ENCODE measurements at places on chromosomes 5 and 9.

DNA sequence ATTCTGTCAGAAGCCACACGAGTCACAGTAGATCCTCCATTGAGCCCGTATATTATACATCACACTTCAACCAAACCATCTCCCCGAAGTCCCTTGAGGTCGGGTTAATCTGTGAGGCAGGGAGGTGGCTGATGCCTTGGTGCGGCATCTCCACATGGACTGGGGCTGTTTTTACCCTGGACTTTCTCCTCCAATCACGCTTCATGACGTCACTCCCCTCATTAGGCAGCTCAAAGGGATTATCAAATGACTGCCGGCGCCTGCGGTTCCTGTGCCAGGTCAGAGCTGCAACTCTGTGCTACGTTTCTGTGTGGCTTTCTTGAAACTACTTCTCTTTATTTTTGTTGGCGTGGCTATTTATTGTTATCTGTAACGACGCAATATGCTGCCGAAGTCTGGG lies 53.7 kb downstream of the TMOD1 start:
- DNase-seq, result no peak

DNA sequence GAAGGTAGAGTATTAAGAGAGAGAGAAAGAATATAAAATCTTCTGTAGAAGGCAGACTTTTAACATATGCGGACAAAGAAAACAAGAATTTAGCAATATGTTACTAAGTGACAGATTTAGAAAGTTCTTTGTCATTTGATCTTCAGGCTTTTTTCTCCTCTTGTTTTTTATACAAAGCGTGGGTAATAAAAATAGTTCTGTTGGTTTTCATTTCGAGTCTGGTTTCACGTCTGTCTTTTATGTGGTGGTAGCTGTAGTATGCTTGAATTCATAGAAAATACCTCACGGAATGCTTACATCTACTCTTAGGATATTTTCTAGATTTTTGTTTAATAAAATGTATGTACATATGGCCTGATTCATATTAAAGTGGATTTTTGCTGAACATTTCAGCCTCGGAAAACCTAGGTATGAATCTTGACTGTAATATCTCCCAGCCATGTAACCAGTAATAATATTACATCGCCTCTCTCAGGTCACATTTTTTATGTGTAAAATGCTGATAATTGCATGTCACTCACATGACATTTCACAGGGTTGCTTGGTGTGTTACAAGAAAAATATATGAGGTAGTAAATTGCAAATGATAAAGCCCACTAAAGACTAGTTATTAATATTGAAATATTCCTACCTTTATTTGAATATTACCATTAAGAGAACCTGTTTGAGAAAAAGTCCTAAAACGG lies 72.5 kb upstream of the TAF11L2 start:
- DNase-seq, result no peak

GRCh38 chr5:88957013-88957412 lies 74.0 kb upstream of the MEF2C start:
- DNase-seq, result no peak

DNA sequence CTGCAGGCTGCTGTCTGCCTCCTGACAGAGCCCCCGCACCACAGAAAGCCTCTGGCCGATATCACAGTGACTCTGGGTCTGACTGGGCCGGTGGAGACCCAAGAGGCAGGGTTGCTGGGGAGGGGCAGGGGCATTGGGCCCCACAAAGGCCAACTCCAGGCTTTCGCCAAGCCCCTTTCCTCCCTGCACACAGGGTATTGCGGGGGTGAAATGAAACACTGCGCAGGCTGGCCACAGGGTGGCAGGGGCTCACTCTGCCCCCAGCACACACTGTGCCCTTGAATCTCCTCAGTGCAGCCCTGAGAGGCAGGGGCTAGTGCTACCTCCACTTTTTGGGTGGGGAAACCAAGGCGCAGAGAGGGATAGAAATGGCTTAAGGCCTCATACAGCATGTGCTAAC lies 44.6 kb downstream of the BARX1 start:
- no peak for DNase-seq

DNA sequence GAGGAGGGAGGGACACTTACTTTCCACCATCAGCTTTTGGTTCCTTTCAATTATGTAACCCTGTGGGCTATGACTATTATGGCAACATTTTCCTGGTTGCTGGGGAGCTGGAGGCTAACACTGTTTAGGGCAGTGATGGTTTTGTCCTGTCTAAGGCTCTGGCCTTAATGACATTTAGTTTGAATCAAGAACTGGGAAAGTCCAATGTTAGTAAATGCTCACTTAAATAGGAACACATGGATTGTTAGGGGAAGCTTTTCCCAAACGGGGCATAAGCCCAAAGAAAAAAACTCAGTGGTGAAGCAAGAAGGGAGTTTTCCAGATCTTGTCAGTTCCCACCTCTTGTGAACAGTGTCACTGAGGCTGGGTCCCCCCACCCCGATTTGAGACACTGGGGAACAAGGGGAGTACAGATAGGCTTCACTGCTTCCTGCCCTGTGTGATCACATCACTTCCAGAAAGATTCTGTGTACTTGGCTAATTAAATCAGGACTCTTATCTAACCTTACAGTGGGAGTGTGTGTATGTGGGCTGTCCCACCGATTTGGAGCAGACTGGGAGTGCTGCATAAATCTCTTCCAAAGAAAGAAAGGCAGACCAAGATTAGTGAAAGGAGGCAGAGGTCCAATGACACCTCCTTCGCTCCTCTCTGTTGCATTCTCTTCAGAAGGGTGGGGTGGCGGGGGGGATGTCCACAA lies 206.4 kb downstream of the PTTG1 start:
- no peak for DNase-seq

GRCh38 chr9:116467740-116468351 lies 219.3 kb upstream of the TRIM32 start:
- DNase-seq, result no peak

GRCh38 chr9:79985264-79985663 lies 413.5 kb downstream of the TLE4 start:
- no peak for DNase-seq

DNA sequence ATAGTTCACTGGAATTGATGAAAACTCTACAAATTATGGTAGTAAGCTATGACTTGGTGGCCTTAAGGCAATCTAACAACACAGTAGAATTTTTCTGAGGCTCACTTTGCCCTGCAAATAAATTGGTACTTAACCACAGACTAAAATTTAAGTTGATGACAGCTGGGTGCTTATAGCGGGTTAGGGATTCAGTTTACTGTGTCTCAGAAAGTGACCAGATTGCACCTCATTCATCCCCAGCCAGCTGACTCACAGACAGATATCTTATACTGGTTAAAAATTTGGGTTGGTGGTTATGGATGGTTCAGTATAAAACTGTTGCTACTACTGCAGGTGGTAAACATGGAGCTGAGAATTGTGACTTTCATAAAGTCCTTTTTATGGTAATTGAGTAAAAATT lies 2.8 kb downstream of the CKS2 start:
- no peak for DNase-seq

GRCh38 chr5:32283539-32284377 lies 29.0 kb downstream of the MTMR12 start:
- no peak for DNase-seq

DNA sequence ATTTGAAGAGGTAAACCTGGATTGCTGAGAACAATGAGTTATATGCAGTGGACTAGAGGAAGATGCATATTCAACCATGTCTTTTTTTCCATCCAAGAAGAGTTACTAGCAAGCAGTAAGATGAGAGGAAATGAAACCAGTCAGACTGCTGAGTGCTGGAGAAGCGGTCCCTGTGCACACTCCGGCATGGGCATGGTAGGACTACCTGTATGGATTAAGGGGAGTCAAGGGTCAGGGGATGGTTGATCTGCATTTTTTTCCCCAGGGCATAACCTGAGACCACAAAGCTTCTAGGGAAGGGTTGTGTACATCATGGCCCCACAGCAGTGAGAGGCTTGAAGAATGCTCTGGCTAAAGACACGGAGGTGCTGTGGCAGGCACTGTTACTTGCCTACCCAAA lies 76.6 kb upstream of the ZNF169 start:
- DNase-seq, result no peak

GRCh38 chr5:134246771-134247427 lies 21.0 kb upstream of the PPP2CA start:
- no peak for DNase-seq

DNA sequence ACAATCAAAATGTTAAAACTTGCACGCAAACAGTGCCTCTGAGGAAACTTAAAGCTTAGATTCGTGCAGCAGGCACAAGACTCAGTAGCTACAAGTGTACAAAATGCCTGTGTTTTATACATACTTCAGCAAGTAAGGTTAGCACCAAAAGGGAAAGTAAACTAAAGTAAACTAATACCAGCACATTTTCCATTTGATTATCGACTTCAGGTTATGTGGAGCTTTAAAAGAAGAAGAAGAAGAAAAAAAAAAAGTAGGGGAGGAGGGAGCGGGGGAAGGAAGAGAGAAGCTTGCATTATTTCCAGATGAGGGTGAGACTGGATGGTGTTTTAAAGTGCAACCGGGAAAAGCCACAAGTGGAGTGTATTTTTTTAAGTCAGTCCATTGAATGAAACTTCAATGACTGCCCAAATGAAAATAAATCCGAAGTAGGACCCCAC lies 596 bp upstream of the ADAMTS6 start:
- no peak for DNase-seq

DNA sequence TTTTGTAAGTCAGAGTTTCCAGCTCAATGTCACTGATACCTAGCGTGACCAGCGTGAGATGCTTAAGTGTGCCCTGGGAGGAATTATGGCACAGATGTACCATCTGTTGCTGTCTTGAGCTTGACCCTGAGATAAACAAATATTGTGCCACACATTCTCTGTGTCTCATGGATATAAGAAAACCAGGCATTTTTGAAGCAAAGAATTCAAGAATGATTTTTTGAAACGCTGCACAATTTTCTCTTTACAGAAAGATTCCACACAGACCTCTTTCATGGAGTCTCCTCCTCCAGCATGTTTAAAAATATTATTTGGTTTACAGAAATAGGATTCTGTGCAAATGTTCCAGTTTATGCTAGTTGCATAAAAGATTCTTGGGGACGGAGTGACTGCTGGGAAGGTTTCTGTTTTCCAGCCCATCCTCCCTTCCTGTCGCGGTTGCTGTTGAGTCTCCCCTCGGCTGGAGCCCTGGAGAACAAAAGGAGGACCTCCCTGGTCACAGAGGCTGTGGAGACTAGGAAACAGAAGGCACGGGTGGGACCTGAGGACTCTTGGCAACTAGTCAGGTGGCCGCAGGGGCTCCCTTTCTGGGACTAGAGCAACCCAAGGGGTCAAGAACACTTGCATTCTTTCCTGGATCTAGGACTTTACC lies 120.8 kb downstream of the RASGRF2 start:
- DNase-seq, result no peak

DNA sequence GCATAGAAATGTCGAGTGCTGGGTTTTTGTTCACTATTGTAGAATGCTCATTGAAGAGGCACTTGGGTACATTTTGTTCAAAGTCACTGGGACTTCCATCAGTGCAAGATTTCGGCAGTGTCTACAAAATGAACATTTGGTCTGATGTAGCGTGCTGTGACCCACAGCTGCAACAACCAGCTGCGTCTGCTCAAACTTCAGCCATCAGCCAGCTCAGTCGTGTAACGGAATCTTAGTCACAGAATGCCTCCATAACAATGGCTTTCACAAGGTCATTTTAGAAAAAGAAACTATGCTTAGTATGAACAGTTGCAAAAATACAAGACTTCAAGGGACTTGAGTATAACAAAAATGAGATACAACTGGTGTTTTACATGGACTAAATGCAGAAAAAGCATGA lies 828.1 kb upstream of the GRAMD2B start:
- no peak for DNase-seq

- DNase-seq, result no peak
These were observed 186.7 kb upstream of the RASA1 start for GRCh38 chr5:87081016-87081415.

DNA sequence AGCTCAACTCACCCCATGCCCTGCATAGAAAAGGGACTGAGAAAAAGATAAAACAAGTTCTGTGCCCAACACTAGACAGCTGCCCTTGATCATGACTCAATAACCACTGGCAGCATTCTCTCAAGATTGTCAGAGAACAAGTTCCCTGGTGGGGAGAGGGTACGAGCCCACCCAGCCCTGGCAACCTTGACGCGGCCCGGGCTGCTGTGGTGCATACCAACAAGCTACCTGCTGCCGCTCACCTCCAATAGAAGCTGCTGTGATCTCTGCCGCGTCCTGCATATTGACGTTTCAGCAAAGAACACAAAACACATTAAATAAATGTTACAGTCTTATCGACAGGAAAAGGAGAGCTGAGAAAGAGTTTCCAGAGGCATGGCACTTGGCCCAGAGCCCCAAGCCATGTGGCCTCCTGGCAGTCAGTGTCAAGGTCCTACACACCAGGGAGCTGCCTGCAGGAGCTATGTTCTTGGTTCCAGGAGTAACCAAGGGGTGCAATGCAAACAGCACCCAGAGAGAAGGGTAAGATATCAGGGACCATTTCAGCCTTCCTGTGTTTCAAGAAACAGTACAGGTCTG lies 28.3 kb downstream of the WHRN start:
- DNase-seq, result no peak

DNA sequence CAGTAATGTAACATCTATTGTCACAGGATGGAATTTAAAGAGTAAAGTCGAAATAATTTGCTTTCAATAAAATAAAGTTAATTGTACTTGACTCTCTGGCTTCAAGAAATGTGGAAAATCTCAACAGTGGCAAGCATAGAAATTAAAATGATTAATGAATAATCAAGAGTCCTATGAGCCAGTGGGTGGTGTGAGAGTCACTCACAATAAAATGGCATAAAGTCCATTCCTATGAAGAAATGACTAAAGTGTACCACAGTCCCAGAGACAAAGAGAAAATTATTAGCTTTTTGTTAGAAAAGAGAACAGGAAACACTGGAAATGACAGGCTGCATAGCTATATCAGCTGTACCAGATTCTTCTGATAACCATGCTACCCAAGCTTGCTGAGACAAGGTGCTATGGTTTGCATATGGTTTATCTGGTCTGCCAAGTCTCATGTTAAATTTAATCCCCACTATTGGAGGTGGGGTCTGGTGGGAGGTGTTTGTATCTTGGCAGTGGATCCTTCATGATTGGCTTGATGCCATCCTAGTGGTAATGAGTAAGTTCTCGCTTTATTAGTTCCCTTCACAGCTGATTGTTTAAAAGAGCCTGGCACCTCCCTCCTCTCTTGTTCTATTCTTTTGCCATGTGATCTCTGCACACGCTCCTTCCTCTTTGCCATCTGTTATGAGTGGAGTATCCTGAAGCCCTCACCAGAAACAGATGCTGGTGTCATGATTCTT lies 647.7 kb upstream of the ITGA1 start:
- no peak for DNase-seq

Data from stimulated activated CD8-positive, alpha-beta memory T cell treated with anti-CD3 and anti-CD28 coated beads, Interleukin-7, amount 100 ng/mL, for 24 hours (primary cell).